ENCODE measurements at places on chromosomes 6 and 20.

DNA sequence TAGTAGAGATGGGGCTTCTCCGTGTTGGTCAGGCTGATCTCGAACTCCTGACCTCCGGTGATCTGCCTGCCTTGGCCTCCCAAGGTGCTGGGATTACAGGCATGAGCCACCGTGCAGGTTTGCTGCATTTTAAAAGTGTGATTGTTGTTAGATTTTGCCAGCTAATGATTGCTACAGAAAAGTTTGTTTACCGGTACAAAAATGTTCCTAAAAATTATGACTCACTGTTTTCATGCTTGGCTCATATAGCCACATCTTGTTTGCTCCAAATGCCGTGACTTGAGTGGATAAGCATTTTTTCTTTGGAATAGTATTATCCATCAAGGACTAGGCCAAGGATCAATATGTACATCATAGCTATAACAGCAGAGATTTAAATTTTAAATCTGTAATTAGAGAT is 24.3 kb downstream of the LRRN4 start:
- DNase-seq, result no peak

DNA sequence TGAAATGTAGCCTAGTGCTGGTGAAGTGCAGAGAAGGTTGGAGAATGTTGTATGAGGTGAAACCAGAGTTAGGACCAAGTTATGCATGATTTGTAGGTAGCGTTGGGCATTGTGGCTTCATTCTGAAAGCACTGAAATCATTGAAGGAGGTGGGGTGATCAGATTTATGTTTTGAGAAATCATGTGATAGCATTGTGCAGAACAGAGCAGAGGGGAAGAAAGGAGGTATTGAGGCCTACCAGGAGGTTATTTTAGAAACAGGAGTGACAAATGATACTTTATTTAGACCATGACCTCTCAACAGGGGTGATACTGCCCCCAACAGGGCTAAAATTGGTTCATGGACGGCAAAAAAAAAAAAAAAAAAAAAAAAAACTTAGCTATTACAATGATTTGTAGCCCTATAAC is 15.6 kb upstream of the HMGN3 start:
- DNase-seq, result no peak

DNA sequence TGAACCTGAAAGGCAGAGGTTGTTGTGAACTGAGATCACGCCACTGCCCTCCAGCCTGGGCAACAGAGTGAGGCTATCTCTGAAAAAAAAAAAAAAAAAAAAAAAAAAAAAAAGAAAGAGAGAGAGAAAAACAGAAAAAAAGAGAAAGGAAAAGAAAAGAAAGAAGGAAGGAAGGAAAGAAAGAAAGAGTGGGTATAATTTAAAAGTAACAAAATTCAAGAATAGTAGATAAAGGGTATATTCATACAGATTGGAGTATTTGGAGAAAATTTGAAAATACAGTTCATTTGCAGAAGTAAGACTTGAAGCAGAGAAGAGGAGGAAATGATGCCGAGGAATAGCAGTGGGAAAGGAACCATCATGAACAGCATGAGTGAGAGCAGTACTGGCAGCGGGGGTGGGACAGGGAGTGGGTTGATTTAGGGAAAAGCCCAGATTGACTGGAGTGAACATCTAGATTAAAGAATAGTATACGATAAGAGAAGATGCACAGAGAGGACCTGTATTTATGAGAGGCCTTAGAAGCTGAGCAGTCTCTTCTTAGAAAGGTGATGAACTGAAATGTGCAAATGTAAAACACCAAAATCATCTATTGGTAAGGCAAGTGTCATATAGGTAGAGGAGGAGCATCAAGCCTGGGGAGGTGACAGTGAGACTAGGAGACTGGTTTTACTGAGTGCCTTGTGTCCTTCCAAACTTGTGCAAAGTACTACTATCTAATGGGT is 17.8 kb upstream of the HLA-DRB1 start:
- DNase-seq, result no peak

DNA sequence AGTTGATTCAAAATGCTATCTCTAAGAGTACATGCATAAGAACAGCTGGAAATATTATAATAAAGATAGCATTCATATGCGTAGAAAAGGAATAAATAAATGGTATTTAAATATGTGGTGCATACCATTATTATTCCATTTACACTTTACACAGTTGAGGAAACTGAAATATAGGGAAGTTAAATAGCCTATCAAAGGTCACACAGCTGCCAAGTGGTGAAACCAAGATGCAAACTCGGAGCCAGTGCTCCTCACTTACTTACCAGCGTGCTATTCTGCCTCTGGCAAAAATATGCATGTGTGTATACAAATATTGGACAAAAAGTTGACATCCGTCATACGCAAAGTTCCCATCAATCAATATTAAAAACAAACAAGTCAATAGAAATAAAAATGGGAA is 22.3 kb upstream of the ANKEF1 start:
- DNase-seq, result no peak

- DNase-seq, result no peak
Observed at GRCh38 chr20:1707588-1708449, 50.2 kb upstream of the SIRPG start.

DNA sequence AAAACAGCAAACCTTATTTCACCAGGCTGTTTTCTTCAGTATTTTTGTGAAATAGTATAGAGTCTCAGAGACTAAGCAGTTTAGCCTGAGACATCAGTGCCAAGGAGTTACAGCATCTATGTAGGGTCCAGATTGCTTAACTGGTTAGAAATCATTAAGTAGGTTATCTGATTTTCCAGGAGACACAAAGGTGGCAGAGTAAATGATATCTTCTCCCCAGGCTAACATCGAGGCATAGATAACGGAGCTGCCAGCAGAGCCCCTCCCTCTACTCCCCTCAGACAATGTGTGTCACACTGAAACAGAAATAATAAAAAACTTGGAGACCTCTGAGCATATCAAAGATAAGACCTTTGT is 473.0 kb upstream of the CITED2 start:
- no peak for DNase-seq

GRCh38 chr6:87714093-87714842 is 12.2 kb upstream of the AKIRIN2 start:
- DNase-seq, result no peak

- DNase-seq, result no peak
Observed at GRCh38 chr20:44028003-44028730, 113.5 kb downstream of the TOX2 start.

DNA sequence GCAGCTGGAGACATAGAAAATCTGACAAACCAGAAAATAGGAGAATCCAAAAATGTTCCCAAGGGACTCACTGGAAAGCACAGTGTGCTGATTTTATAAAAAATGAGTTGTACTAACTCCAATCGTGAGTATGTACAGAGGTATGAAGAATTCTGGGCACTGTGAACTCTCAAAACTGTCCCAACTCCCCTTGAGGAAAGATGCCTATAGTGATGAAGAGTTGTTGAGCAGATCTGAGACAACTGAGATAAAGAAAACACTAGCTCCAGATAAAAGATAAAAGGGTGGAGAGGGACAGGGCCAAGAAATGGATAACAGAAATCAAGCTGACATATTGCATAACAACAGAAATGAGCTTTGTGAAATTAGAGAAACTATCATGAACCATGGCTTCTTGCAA is 481.4 kb downstream of the MAFB start:
- DNase-seq, result no peak

DNA sequence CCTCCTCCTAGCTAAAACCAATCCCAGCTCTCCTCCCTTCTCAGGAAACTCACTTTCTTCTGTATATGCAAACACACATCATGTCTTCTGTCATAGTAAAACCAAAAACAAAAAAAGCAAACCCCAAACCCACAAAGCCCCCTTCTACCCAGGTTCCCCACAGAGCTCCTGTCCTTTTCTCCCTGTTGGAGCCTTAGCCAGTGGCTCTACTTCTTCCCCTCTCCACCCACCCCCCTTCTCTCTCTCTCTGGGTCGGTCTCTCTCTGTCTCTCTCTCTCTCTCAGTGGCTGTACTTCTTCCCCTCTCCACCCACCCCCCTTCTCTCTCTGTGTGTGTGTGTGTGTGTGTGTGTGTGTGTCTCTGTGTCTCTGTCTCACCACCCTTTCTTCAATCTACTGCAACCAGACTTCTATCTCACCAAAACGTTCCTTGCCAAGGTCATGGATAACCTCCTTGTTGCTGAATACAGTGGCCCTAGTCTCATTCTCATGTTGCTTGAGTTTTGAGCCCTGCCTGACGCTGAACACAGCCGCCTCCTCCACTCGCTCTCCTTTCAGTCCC is 8.7 kb upstream of the OSER1 start:
- no peak for DNase-seq

GRCh38 chr6:126475449-126475848 is 135.5 kb downstream of the CENPW start:
- no peak for DNase-seq

DNA sequence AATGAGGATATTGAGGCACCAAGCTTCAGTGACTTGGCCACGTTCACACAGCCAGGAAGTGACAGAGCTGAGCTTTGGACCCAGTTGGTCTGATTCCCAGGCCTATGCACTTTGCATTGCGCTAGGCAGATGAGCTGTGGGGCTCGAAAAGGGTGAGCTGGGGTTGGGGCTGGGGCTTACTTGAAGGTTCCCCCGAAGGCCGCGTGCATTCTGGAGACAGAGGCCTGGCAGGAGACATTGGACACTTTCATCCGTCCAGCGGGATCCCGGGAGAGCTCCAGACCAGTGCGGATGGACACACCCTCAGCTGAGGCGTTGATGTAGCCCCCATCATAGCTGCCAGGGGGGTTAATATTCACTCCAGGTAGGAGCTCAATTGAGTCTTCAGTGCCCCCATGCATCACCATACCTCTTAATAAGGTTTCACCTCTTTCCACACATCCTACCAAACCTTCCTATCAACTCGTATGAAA is 2.6 kb downstream of the PLTP start:
- no peak for DNase-seq

- no peak for DNase-seq
Observed at GRCh38 chr6:134347885-134348805, 30.2 kb upstream of the SGK1 start.

DNA sequence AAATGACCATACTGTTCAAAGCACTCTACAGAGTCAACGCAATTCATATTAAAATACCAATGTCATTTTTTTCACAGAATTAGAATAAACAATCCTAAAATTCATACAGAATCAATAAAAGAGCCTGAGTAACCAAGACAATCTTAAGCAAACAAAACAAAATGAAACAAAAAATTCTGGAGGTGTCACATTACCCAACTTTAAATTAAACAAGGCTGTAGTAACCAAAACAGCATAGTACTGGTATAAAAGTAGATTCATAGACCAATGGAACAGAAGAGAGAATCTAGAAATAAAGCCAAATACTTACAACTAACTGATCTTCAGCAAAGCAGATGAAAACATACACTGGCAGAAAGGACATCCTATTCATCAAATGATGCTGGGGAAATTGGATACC is 346.9 kb upstream of the JAG1 start:
- DNase-seq, result no peak

GRCh38 chr6:166492092-166492741 is 94.3 kb downstream of the RAMACL start:
- DNase-seq, result no peak

GRCh38 chr6:36033935-36034334 is 6.3 kb downstream of the MAPK14 start:
- no peak for DNase-seq

DNA sequence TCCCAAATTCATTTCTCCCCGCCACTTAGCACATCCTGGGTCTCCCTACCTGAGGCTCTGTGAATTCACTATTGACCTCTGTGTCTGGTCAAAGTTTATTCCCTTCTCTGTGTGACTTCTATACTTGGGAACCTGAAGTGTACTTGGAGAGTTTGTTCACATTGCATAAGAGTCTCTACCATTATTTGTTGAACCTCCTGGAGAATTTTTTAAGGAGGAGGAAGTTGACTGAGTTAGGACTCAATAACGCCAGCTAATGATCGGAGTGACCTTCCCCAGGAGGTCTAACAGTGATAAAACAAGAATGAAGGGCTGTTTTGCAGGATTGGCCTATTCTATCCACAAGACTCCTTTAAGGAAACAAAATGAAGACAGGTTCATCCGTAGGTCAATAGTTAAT is 23.6 kb downstream of the STMND1 start:
- no peak for DNase-seq

DNA sequence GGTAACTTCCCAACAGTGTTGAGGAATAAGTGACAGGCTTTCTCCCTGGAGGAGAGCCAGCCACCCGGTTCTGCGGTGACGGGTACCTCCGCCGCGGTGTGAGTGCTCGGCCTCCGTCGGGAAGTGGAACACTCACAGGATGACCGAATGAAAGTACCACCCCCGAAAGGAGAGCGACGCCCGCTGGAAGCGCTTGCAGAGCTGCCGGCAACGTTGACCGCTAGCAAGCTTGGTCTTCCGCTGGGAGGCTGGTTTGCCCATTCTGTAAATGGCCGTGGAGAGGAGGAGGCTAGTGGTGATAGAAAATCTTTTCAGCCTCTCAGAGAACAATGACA is 614 bp upstream of the TMEM242 start:
- DNase-seq, result peak; percentile 48

DNA sequence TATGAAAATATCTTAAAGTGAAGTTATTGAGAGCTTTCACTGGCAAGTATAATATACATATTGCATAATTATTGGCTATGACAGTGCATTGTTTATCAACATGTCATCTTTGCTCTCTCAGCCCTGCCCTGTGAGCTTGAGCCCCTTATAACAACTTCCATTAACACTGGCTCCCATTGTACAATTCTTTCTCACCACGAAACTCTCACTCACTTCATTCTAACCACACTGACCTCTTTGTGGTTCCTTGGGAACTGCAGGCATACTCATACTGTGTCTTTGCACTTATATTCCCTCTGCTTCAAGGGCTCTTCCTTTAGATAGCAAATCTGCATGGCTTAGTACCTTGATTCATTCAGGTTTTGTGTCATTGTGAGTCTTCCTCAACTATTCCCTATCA is 411.8 kb downstream of the CDKAL1 start:
- DNase-seq, result no peak

- DNase-seq, result no peak
Observed at GRCh38 chr20:39878809-39879208, 810.2 kb downstream of the MAFB start.

- DNase-seq, result no peak
Observed at GRCh38 chr6:52416629-52417151, 3.5 kb upstream of the EFHC1 start.

DNA sequence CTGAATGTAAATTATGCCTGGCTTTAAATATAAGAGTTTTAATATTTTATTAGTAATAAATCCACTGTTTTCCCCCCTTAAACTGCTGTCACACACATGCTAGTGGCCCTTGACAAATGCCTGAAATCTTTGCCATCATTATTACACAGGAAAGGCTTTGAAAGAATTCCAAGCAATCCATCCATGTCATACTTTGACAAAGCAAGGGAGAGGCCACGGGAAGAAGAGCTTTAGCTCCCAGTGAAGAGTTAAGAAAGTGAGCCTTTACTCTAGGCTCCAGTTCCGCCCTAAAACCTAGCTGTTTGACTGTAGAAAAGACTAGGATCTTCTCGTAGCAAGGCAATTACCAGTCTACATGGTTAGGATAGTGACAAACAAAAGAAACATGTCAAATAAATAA is 147.9 kb downstream of the GMDS start:
- DNase-seq, result no peak

- DNase-seq, result no peak
Observed at GRCh38 chr20:2145376-2145775, 43.7 kb downstream of the STK35 start.

GRCh38 chr6:147508042-147508865 is at the start of gene SAMD5:
TSS of gene SAMD5 (plus strand) at chr6:147508690. CDS start at chr6:147508929, 239 bp downstream.
- peak; percentile 84 for DNase-seq
